ENCODE measurements at places on chromosomes 1 and 21.

DNA sequence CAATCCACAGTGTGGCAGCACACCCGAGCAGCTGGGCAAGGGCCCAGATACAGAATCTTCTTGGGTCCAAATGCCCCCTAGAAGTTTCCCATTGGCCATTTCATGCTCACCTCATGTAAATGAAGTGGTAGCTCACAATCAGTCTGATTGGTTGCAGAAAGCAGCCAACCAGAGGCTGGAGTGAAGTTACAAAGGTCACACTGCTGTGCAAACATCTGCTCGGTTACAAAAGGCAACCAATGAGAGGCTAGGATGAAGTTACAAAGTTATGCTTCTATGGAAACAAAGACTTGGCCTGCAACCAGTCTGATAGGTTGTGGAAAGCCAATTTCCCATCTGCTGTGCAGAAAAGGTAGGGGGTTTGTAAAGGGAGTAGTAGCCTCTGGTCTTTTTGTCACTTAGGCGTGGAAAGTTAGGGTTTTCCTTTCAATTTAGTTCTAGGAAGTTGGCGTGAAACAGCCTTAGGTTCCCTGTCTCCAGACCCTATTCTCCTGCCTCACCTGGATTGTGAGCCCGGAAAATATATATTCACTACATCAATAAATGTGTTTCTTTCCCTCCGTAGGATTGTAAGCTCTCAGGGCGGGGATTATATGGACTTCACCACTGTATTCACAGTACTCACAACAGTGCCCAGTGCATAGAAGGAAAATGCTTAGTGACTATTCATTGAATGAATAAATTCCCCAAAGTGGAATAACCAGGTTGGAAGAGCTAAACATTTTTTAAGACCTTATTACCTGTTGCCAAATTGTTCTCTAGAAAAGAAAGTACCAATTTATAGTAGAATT lies 91.9 kb downstream of the URB2 start:
- no peaks in the 10 kb centered on the region for H3K27me3 ChIP-seq
- peaks cover 7% of the 10 kb centered on the region for H3K4me1 ChIP-seq
- no peak overlapping the region for H3K4me3 ChIP-seq
- no peaks in the 10 kb centered on the region for H3K36me3 ChIP-seq

DNA sequence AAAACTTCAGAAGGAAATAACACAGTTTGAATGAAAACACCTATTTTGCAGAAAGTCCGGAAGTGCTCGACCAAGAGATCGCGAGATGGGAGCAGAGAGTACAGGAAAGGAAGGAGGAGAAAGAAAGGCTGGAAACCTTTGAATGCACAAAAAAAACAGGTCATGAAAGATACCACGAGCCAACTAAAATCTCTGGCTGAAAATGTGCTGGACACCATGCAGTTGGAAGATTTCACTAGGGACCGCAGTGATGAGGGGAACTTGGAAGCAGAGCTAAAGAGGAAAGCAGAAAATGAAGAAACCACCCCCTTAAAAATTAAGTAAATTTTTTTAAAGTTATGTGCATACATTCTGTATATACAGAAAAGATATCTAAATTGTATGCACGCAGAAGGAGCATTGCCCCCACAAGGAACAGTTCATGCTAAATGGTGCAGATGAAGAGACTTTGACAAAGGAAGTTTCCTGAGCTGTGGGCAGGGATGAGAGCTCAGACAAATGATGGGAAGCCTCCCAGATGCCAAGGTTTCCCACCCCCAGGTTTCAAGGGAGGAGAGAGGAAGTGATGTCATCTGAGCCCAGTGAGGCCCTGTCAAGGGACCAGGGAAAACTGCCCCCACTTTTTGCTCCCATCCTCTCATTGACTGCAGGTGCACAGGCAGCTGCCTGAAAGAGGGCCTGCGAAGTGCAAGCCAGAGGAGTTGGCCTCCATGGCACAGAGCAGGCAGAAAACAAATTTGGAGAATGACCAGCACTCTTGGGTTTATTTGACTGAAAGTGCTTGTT lies 52.5 kb downstream of the ETS2 start:
- no peaks in the 10 kb centered on the region for H3K36me3 ChIP-seq
- no peak for DNase-seq
- H3K4me3 ChIP-seq: no peak overlapping the region

DNA sequence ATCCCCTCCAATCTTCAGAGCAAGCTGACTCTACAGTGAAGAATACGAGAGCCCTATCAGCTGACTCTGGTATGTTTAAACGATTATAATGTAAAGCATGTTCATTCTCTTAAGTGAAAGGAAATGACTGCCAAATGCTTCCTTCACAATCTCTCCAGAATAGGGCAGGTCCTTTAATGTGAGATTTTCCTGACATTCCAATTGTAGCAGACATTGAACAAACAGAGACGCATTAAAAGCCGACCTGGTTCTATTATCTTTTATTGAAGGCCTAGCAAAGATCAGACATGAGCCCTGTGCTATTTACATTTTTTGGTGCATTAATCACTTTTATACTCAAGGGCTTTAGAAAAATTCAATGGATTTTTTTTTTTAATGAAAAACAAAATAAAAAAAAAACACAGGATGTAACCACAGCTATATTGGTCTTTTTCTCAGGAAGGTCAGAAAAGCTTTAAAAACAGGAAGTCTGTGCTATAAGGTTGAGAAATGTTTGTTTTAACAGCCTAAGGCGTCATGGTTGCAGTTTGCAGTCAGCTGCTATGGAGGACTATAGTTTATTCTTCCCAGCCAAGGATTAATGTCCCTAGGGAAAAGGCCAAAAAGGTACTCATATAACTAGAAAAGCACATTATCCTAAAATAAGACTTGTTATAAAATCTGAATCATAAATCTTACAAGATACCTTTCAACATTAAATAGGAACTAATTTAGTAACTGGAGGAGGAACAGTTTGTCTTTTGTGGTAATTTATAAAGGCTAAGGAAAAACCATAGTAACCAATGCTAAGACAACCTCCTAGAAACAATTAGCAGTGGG lies 104.8 kb downstream of the RERE start:
- H3K27me3 ChIP-seq: no peaks in the 10 kb centered on the region
- peak overlapping the region; percentile 10 for H3K4me3 ChIP-seq
- peaks cover 3% of the 10 kb centered on the region for H3K4me1 ChIP-seq

DNA sequence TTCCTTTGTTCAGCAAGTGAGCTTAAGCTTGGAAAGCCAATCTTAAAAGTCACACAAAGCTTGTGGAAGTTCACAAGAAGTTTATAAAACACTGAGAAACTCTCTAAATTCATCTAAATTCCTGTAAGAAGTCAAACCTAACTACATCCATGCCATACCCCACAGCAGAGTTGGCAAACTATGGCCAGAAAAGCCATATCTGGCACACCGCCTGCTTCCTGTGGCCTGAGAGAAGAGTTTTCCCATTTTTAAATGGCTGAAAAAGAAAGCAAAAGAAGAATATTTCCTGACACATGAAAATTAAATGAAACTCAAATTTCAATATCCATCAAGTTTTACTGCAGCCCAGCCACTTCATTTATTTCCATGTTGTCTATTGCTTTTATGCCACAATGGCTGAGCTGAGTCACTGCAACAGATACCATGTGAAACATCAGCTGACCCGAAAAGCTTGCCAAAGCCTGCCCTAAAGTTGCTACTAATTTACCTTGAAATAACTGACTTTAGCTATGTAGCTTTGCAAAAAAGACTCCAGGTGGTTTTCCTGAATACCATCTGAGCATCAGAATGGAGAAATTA lies 237.1 kb downstream of the SLC45A1 start:
- DNase-seq: peak; percentile 51
- H3K4me1 ChIP-seq: peaks cover 6% of the 10 kb centered on the region
- H3K36me3 ChIP-seq: peaks cover 12% of the 10 kb centered on the region
- H3K27ac ChIP-seq: peak overlapping the region; percentile 81
- H3K4me3 ChIP-seq: no peak overlapping the region

DNA sequence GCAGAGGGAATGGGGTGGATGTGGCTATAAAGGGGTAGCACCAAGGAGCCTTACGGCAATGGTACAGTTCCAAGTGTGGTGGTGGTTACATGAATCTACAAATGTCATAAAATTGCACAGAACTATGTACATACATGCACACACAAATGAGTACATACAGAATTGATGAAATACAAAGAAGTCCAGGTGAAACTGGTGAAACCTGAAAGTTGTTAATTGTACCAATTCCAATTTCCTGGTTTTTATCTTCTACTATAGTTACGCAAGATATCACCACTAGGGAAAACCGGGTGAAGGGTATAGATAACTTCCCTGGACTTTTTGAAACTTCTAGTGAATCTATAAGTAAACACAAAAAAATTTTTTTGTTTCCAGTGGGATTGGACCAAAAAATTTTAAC lies 18.9 kb downstream of the HSF2BP start:
- H3K27ac ChIP-seq: no peak overlapping the region
- H3K36me3 ChIP-seq: no peaks in the 10 kb centered on the region
- H3K4me1 ChIP-seq: peaks cover 4% of the 10 kb centered on the region
- H3K4me3 ChIP-seq: no peak overlapping the region

DNA sequence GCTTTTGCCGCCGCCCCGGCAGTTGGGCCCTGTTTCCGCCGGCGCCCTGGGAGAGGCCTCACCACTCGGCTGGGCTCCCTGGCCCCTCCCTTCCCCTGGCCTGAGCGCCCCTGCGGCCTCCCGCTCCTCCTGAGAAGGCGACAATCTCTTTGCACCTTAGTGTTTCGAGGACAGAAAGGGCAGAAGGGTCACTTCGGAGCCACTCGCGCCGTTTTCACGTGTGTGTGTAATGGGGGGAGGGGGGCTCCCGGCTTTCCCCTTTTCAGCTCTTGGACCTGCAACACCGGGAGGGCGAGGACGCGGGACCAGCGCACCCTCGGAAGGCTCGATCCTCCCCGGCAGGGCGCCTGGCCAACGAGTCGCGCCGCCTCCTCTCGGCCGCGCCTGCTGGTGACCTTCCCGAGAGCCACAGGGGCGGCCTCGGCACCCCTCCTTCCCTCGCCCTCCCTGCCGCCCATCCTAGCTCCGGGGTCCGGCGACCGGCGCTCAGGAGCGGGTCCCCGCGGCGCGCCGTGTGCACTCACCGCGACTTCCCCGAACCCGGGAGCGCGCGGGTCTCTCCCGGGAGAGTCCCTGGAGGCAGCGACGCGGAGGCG lies 432 bp upstream of the SIM2 start:
- H3K4me1 ChIP-seq: peaks cover 52% of the 10 kb centered on the region
- H3K36me3 ChIP-seq: no peaks in the 10 kb centered on the region
- peaks cover 97% of the 10 kb centered on the region for H3K27me3 ChIP-seq
- H3K4me3 ChIP-seq: peak overlapping the region; percentile 70
- no peak overlapping the region for H3K27ac ChIP-seq

- no peak overlapping the region for H3K4me3 ChIP-seq
- peaks cover 49% of the 10 kb centered on the region for H3K27me3 ChIP-seq
- H3K27ac ChIP-seq: no peak overlapping the region
- DNase-seq: no peak
- H3K4me1 ChIP-seq: peaks cover 43% of the 10 kb centered on the region
These were observed 10.8 kb downstream of the BLACAT1 start for GRCh38 chr1:205444931-205445645.

DNA sequence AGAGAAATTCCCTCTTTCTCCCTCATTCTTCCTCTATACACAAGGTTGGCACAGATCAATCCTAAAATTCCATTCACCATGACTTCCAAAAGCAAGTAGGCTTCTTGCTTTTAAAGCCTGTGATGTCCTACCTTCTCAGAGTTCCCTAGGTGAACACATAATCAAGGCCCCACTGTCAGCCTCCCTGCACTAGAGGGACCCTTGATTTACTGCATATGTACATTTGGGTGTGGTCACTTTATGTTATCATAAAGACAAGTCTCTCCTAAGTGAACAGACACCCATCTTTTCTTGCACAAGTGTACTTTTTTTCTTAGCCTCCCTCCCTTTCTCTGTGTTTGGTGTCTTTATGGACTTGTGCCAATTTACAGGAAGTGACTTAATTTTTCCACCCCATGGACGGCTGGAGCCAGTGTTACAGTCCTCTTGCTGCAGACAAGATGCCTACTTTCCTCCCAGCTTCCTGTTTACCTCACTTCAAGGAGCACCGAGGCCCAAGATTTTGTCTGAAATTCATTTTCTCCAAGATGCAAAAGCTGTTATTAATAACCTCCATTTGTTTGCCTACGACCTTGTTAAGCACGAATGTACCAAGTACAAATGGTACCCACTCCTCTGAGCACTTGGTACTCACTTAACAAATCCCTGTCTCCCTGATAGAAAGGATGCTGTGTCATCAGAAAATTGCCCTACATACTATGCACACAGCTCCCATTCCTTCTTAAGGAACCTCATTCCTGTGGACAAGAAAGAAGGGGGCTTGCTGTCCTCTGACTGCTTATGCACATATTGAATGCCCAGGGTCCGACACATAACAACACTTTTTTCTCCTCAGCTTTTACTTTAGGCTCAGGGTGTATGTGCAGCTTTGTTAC lies 82.8 kb upstream of the SLC44A3 start:
- H3K4me3 ChIP-seq: no peak overlapping the region
- H3K36me3 ChIP-seq: peaks cover 3% of the 10 kb centered on the region
- DNase-seq: peak; percentile 91
- peaks cover 5% of the 10 kb centered on the region for H3K4me1 ChIP-seq

GRCh38 chr1:183569141-183569540 lies 21.1 kb downstream of the NCF2 start:
- peak overlapping the region; percentile 53 for H3K27ac ChIP-seq
- no peak overlapping the region for H3K4me3 ChIP-seq
- DNase-seq: no peak
- no peaks in the 10 kb centered on the region for H3K27me3 ChIP-seq
- no peaks in the 10 kb centered on the region for H3K36me3 ChIP-seq

GRCh38 chr1:154749078-154749760 lies 120.9 kb downstream of the KCNN3 start:
- H3K27me3 ChIP-seq: peaks cover 89% of the 10 kb centered on the region
- no peak overlapping the region for H3K27ac ChIP-seq
- H3K4me1 ChIP-seq: no peaks in the 10 kb centered on the region
- no peak overlapping the region for H3K4me3 ChIP-seq

DNA sequence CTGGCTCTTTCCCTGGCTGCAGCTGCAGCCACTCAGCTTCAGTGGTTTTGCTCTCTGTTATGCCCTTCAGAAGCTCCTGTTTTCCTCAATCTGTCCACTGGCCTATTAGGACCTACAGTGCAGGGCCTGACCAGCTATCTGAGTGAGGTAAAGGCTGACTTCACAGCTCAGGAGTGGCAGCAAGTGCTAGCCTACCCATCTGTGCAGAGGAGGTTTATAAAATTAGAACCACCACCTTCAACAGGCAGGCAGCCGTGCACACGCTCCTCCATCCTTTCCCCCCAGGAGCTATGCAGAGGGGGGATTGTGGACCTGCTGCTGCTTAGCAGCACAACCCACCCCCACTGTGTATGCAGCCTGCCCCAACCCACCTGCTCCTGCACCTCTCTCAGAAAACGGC lies 8.3 kb downstream of the ADAR start:
- DNase-seq: peak; percentile 33
- H3K4me3 ChIP-seq: no peak overlapping the region
- peaks cover 85% of the 10 kb centered on the region for H3K36me3 ChIP-seq
- no peaks in the 10 kb centered on the region for H3K27me3 ChIP-seq
- H3K4me1 ChIP-seq: peaks cover 6% of the 10 kb centered on the region

GRCh38 chr1:101697072-101697471 lies 299.7 kb downstream of the OLFM3 start:
- H3K36me3 ChIP-seq: no peaks in the 10 kb centered on the region
- H3K27ac ChIP-seq: no peak overlapping the region
- no peaks in the 10 kb centered on the region for H3K27me3 ChIP-seq
- DNase-seq: peak; percentile 32
- no peak overlapping the region for H3K4me3 ChIP-seq
- no peaks in the 10 kb centered on the region for H3K4me1 ChIP-seq

GRCh38 chr1:236253918-236254637 lies 27.7 kb downstream of the ERO1B start:
- no peak overlapping the region for H3K27ac ChIP-seq
- H3K36me3 ChIP-seq: no peaks in the 10 kb centered on the region
- H3K4me3 ChIP-seq: no peak overlapping the region
- DNase-seq: no peak
- H3K27me3 ChIP-seq: no peaks in the 10 kb centered on the region

Measured in mesenchymal stem cell (in vitro differentiated cells and primary cell).